ENCODE measurements at places on chromosomes 12 and 14.

GRCh38 chr12:111038077-111038476, 117.7 kb upstream of the MYL2 start:
- DNase-seq, result no peak
- peaks cover 39% of the 10 kb centered on the region for H3K27me3 ChIP-seq
- H3K4me3 ChIP-seq, result no peak overlapping the region

DNA sequence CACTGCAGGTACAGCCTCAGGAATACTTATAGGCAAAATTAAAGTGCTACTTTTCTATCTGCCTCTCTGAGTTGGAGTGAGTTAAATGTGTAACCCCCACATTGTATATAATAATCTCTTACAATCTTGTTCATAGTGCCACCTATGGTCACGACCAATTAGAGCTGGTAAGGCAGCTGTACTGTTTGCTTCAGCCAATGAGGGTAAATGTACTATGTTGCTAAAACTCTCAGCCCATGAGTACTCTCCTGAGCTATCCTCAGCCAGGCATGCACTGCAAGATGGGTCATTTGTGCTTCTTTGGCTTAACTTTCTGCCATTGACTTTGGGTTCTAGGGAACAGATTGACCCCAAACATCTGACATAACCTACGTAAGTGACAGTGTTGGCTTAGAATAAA, 15.0 kb upstream of the MDM2 start:
- no peaks in the 10 kb centered on the region for H3K4me1 ChIP-seq
- no peak overlapping the region for H3K4me3 ChIP-seq
- no peaks in the 10 kb centered on the region for H3K27me3 ChIP-seq
- no peak for DNase-seq

- H3K27ac ChIP-seq, result no peak overlapping the region
- H3K4me1 ChIP-seq, result no peaks in the 10 kb centered on the region
- no peak for DNase-seq
- H3K4me3 ChIP-seq, result no peak overlapping the region
Observed at GRCh38 chr12:28872654-28873268, 276.3 kb upstream of the FAR2 start.

DNA sequence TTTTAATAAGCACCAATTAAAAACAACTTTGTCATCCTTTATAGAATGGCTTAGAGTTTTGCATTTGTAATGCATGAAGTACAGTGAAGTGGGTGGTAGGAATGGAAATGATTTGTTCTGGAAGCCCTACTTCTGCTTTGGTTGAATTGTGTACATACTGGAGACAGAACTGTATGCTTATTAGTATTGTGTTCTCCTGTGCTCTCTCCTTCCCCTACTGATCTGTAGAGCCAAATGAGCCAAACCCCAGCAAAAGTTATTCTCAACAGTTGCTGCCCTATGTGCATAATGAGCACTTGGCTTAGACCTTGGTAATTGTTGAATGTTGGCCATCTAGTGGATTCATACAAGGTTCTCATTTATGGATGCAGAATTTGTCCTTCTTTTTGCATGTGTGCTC, 916.1 kb downstream of the GALC start:
- no peaks in the 10 kb centered on the region for H3K4me1 ChIP-seq
- H3K27me3 ChIP-seq, result no peaks in the 10 kb centered on the region
- no peaks in the 10 kb centered on the region for H3K36me3 ChIP-seq
- no peak for DNase-seq

DNA sequence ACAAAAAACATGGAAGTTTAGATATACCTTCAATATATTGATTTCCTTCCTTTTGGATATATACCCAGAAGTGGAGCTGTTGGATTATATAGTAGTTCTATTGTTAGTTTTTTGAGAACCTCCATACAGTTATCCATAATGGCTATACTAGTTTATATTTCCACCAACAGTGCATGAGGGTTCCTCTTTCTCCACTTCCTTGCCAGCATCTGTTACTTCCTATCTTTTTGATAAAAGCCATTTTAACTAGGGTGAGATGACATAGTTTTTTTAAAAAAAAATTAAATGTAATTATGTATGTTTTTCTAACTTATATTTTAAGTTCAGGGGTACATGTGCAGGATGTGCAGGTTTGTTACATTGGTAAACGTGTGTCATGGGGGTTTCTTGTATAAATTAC, 10.0 kb upstream of the SLC38A4 start:
- H3K4me3 ChIP-seq, result no peak overlapping the region
- H3K27me3 ChIP-seq, result peaks cover 20% of the 10 kb centered on the region
- DNase-seq, result no peak
- H3K4me1 ChIP-seq, result peaks cover 9% of the 10 kb centered on the region
- H3K36me3 ChIP-seq, result no peaks in the 10 kb centered on the region
- no peak overlapping the region for H3K27ac ChIP-seq

DNA sequence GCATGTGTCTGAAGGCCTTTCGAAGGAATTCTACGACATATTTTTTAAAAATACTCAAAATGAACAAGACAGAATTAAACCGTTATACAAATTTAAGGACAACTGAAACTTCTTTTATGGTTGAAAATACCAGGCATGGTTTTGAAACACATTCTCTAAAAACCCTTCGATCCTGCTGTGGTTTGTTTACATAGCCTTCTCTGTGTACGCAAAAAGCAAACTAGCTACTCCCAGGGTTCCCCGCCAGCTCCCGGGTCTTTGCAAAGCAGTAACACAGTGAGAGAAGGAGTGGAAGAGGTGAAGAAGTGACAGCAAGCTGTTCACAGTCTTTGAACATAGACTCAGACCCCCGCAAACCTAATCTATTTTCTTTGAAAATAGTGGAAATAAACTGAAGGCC, 2.2 kb upstream of the TC2N start:
- no peaks in the 10 kb centered on the region for H3K36me3 ChIP-seq
- H3K27ac ChIP-seq, result peak overlapping the region; percentile 97
- H3K4me3 ChIP-seq, result peak overlapping the region; percentile 40
- peaks cover 78% of the 10 kb centered on the region for H3K4me1 ChIP-seq

DNA sequence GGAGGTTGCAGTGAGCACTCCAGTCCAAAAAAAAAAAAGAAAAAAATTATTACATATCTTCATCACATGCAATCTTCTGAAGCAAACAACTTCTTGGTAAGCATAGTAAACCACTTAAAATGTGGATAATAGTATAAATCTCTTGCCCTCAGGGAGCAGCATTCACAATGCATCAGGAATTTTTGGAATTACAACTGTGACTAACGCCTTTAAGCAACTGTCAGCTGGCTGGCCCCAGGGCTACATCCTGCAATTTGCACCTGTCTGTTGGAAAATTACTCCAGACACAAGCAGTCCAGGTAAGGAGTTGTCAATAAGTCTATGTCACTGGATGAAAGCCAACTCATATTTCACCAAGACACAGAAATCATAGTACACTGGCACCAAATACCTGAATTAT, 5.5 kb upstream of the SLC7A7 start:
- H3K4me1 ChIP-seq, result peaks cover 20% of the 10 kb centered on the region
- DNase-seq, result no peak
- H3K27me3 ChIP-seq, result no peaks in the 10 kb centered on the region
- H3K36me3 ChIP-seq, result no peaks in the 10 kb centered on the region
- H3K4me3 ChIP-seq, result no peak overlapping the region

- H3K27me3 ChIP-seq, result no peaks in the 10 kb centered on the region
- H3K27ac ChIP-seq, result no peak overlapping the region
- H3K36me3 ChIP-seq, result no peaks in the 10 kb centered on the region
- no peak overlapping the region for H3K4me3 ChIP-seq
Observed at GRCh38 chr12:18919871-18920511, 182.1 kb downstream of the CAPZA3 start.

GRCh38 chr12:124185971-124186686, 108.8 kb upstream of the RFLNA start:
- H3K4me1 ChIP-seq, result no peaks in the 10 kb centered on the region
- H3K27me3 ChIP-seq, result no peaks in the 10 kb centered on the region
- no peak for DNase-seq
- no peak overlapping the region for H3K27ac ChIP-seq

GRCh38 chr12:72330301-72330700, 58.1 kb downstream of the TRHDE start:
- no peaks in the 10 kb centered on the region for H3K4me1 ChIP-seq
- no peak for DNase-seq
- no peaks in the 10 kb centered on the region for H3K27me3 ChIP-seq
- no peaks in the 10 kb centered on the region for H3K36me3 ChIP-seq
- no peak overlapping the region for H3K4me3 ChIP-seq
- H3K27ac ChIP-seq, result no peak overlapping the region

GRCh38 chr14:69710378-69710777, 56.6 kb upstream of the SRSF5 start:
- peaks cover 73% of the 10 kb centered on the region for H3K36me3 ChIP-seq
- no peak overlapping the region for H3K27ac ChIP-seq
- H3K4me1 ChIP-seq, result peaks cover 26% of the 10 kb centered on the region
- H3K27me3 ChIP-seq, result no peaks in the 10 kb centered on the region

- H3K36me3 ChIP-seq, result no peaks in the 10 kb centered on the region
- H3K27me3 ChIP-seq, result no peaks in the 10 kb centered on the region
- H3K4me1 ChIP-seq, result no peaks in the 10 kb centered on the region
Observed at GRCh38 chr14:87018294-87018693, 974.7 kb downstream of the GALC start.

- H3K4me3 ChIP-seq, result no peak overlapping the region
- no peaks in the 10 kb centered on the region for H3K36me3 ChIP-seq
- no peaks in the 10 kb centered on the region for H3K27me3 ChIP-seq
Observed at GRCh38 chr14:92460541-92460915, 53.1 kb upstream of the RIN3 start.

DNA sequence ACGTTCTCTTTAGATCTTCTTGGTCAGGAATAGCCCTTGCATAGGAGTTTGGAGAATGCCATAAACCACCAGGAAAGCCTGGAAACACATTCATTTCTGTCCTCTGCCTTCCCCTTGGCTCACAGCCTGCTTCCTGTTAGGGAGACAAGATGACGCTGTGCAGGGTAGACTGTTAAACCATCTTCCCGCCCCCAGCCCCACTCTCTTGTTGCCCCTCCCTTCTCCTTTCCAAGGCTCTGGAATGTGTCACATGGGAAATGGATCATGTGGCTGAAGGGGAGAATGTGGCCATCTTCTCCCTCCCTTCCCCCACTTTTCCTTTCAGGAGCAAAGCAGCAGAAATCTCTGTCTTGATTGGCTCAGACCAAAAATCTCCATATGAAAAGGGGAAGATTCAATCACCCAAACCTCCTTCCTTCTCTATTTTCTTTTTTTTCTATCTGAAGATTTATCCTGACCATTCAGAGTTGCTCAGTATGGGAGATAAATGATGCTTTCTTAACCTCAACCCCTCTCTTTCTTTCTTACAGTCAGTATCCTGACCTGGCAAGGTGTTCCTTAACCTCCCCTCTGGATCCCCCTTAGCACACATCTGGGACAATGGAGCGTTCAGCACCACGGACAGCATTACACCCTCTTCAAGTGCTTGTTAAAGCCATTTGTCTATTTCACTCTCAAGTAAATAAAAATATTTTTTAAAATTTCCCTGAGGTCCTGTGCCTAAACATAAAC, 11.4 kb downstream of the GPR19 start:
- H3K4me3 ChIP-seq, result no peak overlapping the region
- H3K27ac ChIP-seq, result no peak overlapping the region
- H3K27me3 ChIP-seq, result no peaks in the 10 kb centered on the region
- no peak for DNase-seq

DNA sequence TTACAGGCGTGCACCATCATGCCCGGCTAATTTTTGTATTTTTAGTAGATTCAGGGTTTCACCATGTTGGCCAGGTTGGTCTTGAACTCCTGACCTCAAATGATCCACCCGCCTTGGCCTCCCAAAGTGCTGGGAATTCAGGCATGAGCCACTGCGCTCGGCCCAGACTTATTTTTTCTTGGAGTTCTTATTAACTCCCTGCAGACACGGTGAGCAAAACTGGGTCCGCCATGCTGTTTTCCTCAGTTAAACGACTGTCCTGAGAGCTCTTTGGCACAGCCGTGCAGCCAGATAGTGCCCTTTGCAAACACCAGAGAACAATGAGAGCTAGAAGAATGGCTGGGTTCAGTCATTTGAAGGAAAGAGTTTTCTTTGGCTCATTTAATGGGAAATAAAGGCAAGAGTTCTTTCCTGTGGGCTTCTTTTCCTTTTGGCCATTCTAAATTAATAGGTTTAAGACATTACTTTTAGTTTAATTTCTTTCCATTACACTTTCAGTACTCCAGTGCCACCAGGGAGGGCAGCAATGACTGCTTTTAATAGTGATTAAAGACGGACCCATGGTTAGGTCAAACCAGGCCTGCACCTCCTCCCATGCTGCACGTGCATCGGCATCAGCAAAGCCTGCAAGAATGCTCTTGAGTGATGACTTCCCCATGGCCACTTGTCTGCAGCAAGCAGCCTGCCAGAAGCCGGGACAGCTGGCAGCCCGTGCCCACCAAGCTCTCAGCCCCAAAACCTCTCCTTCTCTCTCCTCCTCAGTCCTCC, 60.7 kb downstream of the VCPKMT start:
- H3K27me3 ChIP-seq, result no peaks in the 10 kb centered on the region
- no peak overlapping the region for H3K4me3 ChIP-seq
- no peak for DNase-seq
- H3K4me1 ChIP-seq, result peaks cover 20% of the 10 kb centered on the region
- H3K27ac ChIP-seq, result no peak overlapping the region

DNA sequence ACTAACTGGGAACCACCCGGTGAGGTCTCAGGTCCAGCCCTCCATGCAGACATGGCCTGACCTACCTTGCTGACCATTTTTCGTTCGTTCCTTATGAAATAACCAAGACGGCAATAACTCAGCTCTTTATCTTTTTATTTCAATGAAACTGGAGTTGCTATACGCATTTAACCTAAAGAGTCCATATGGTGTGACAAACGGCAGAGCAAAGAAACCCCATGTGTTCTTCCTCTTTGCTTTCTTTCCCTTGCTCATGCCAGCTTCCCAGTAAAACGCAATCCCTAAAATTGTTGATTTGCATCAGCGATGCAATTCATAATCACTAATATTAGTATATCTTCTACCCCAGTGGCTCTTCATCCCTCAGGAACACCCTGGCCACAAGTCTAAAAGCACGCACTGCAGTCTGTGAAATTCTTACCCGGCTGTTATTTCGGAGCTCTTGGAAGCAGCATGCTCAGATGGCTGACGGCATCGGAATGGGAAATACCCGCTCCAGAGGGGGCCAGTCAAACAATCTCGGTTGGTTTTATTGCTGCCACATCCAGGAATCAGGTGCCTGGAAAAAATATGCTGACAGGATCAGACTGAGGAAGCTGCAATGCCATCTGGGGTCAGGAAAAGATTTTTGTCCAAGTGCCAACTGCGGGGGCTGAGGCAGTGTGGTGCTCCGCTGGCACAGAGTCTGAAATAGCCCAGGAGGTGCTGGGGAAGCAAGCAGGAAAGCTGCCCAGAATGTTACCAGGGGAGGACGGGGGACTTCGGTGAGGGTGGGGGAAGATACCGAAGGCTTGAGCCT, 28.2 kb upstream of the KCNA1 start:
- H3K27me3 ChIP-seq, result peaks cover 18% of the 10 kb centered on the region
- no peak overlapping the region for H3K27ac ChIP-seq
- DNase-seq, result no peak
- no peak overlapping the region for H3K4me3 ChIP-seq

Measured in CD4-positive, alpha-beta T cell (primary cell).